ENCODE measurements at places on chromosomes 1 and 21.

DNA sequence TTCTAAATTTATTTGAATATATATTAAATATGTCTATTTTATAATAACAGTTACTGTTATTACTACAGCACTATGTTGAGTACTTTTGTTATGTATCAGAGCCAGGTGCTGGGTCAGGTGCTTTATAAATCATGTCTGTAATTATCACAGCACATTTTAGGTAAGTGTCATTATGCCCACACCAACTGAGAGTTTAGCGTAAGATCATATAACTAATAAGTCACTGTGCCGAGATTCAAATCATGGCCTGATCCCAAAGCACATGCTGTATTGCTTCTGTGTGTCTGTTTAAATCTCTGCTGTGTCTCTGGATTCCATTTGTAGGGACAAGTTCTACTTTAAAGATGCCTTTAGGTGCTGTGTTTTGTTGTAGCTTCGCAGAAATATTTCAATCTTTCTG, 1.9 kb downstream of the GPSM2 start:
- DNase-seq: no peak

- DNase-seq: no peak
Measured at GRCh38 chr1:214550013-214550856, 1.2 kb downstream of the PTPN14 start.

GRCh38 chr1:107152395-107152794, 11.6 kb downstream of the NTNG1 start:
- DNase-seq: no peak

- DNase-seq: no peak
Measured at GRCh38 chr1:10753299-10753698, 43.1 kb downstream of the CASZ1 start.

- no peak for DNase-seq
Measured at GRCh38 chr21:16979574-16979973, 533.3 kb upstream of the CXADR start.

DNA sequence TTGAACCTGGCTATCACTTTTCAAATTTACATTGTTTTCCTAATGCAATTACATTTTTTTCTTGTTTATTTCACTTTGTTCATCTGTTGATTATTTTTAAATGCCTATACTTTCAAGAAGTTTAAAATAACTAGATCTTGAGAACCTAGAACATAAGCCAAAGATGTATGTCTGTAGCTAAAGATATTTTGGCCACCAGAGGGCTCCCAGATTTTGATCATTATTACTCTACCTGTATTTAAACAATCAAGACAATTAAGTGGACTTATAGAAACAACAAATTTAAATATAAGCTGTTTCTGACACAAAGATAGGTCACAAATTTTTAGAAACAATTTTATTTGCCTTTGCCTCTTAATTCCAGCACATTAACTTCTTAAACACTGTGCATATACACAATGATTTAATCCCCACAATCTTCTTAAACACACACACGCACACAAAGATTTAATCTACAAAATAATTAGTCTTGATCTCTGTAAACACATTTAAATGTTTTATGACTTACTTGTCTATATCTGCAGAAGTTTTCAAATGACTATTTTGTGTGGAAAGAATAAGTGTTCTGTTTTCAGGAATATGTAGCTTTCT, 380.0 kb downstream of the DSCAM start:
- no peak for DNase-seq

- no peak for DNase-seq
Measured at GRCh38 chr1:119653839-119654170, 5.7 kb upstream of the ZNF697 start.

GRCh38 chr1:175904808-175905207, 161.4 kb upstream of the TNR start:
- DNase-seq: no peak

DNA sequence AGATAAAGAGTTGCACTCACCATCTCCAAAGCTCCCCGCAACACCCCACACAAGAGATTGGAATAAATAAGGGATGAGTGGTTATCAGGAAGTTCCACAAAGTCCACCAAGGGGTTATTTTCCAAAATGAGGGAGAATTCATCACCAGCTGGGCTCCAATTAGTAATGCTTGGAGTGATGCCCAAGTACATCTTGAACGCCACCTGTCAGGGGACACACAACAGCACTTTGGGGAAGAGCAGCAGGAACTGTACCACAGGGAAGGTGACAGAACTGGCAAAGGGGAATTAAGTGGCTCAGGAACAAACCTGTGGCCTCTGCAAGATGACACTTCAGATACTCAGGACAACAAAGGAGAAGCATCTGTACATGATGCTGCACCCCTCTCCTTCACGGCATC, 11.5 kb downstream of the TRAPPC3 start:
- no peak for DNase-seq

- DNase-seq: no peak
Measured at GRCh38 chr1:75514270-75514669, 96.6 kb downstream of the SLC44A5 start.

GRCh38 chr1:231037585-231038517, 2.2 kb downstream of the FAM89A start:
- no peak for DNase-seq

DNA sequence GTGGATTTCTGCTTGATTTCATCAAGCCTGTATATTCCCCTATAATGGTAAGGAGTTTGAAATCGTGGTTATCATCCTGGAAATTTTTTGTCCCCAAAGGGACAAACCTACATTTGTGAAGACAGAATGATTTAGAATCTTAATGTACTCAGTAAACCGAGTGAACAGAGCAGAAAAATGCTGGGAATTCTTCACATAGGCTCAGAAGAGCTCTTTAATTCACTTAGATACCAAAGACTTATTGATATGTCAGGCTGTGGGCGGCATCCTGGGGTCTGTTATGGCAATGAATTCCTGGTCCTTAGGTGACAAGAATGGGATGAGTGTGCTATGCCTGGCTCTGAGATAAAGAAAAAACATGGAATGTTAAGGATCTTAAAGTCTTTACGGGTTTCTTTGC, 74.9 kb downstream of the ROR1 start:
- DNase-seq: no peak

- DNase-seq: no peak
Measured at GRCh38 chr1:181783208-181783607, 278.3 kb downstream of the ZNF648 start.

- no peak for DNase-seq
Measured at GRCh38 chr21:39156024-39156423, 27.2 kb downstream of the PSMG1 start.

- DNase-seq: no peak
Measured at GRCh38 chr1:9344426-9345200, 51.9 kb downstream of the SPSB1 start.

- DNase-seq: no peak
Measured at GRCh38 chr1:221517961-221518360, 223.9 kb downstream of the DUSP10 start.

DNA sequence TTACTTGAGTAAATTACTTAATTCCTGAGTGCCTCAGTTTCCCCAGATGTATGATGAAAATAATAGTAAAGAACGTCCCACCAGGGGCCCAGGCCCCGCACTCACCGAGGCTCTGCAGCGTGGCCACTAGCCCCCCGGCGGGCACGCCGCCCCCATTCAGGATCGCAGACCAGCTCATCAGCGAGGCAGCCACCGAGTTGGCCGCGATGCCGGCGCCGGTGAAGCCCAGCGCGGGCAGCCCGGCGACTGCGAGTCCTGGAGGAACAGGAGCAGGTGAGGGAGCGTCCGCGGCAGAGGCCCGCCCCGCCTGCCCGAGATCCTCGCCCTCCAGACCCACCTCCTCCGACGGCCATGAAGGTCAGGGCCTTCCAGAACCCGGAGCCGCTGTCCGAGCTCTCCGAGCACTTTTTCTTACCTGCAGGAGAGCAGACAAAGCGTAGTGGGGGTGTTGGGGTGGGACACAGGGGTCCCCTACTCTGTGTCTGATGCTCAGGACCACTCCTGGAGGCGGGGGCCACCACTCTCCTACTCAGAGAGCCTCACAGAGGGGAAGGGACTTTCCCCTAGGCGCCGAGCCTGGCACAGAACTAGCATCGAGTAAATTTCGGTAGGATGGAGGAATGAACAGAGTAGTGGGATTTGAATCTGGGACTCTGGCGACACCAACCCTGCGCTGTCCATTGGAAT, 3.7 kb downstream of the IFI6 start:
- no peak for DNase-seq

- no peak for DNase-seq
Measured at GRCh38 chr1:66050123-66050522, 257.4 kb downstream of the PDE4B start.

DNA sequence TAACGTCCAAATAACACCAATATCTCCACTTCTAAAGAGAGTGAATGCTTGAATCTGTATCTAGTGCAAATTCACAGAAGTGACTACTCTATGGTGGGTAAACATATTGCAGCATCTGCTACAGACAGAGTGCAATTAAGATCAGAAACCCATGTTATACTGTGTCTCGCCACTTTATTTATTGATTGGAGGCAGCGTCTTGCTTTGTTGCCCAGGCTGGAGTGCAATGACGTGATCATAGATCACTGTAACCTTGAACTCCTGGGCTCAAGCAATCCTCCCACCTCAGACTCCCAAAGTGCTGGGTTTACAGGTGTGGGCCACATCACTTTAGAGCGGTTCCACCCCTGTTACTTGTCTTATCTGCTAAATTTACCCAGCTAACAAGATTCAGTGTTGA, 57.0 kb downstream of the HLCS start:
- no peak for DNase-seq

GRCh38 chr1:167685844-167686243, 35.9 kb upstream of the MPZL1 start:
- DNase-seq: no peak

- no peak for DNase-seq
Measured at GRCh38 chr1:19395678-19396192, 83.6 kb downstream of the SLC66A1 start.

- DNase-seq: no peak
Measured at GRCh38 chr1:196651637-196652215, at the start of gene CFH. Gene CFH (plus strand): TSS chr1:196652043. CDS start chr1:196652118, 75 bp downstream.

- DNase-seq: peak; percentile 53
Measured at GRCh38 chr1:28580722-28581530, 11.1 kb upstream of the RAB42 start.
